ENCODE measurements at places on chromosomes 13 and 19. TPM values are rescaled to one million over a fixed set of nuclear protein-coding genes. Genes with fewer than 3 reads are reported as not detected.

Gene C3
- 0.69 TPM for total RNA-seq

Gene UBE2L5
- not detected for total RNA-seq

Gene DEDD2
- total RNA-seq, result 30.7 TPM

Gene GNG14
- total RNA-seq, result not detected

Gene CCDC169
- total RNA-seq, result 7.0 TPM

Gene LGALS7
- total RNA-seq, result not detected

Gene OR7G3
- not detected for total RNA-seq

Gene BEST2
- not detected for total RNA-seq

Gene STK11
- total RNA-seq, result 48.2 TPM

Gene MCEMP1
- not detected for total RNA-seq

Gene PDE4A
- 5.7 TPM for total RNA-seq

Gene ZC3H13
- total RNA-seq, result 72.3 TPM

Gene FFAR3
- total RNA-seq, result not detected

Gene SIGLEC8
- not detected for total RNA-seq

Gene CBLC
- total RNA-seq, result not detected

Gene CBARP
- total RNA-seq, result 74.7 TPM

Gene IGFL3
- not detected for total RNA-seq

Gene NCR1
- not detected for total RNA-seq

Gene WDR88
- not detected for total RNA-seq

Gene C19orf38
- total RNA-seq, result 0.44 TPM

Gene ACTMAP
- total RNA-seq, result 20.7 TPM

Gene CCDC8
- total RNA-seq, result 6.3 TPM

Gene GPR4
- not detected for total RNA-seq

Gene ZIC5
- 0.47 TPM for total RNA-seq

Gene LGALS7B
- not detected for total RNA-seq

Gene CEACAM3
- total RNA-seq, result not detected

Gene GNG7
- 8.0 TPM for total RNA-seq

Gene ZFR2
- total RNA-seq, result 8.9 TPM

Gene NUP58
- total RNA-seq, result 94.1 TPM

Gene VSTM2B
- total RNA-seq, result 16.6 TPM

Gene SERTM1
- total RNA-seq, result 0.88 TPM

Gene PRSS57
- total RNA-seq, result 0.78 TPM

Gene ONECUT3
- 15.4 TPM for total RNA-seq

Gene ICAM5
- total RNA-seq, result 3.6 TPM

Gene UPK1A
- total RNA-seq, result not detected

Gene GJB2
- not detected for total RNA-seq

Gene FGF9
- total RNA-seq, result 19.5 TPM

Gene PSG7
- not detected for total RNA-seq

Gene TMEM161A
- 16.2 TPM for total RNA-seq

Measured in glutamatergic neuron (in vitro differentiated cells).